ENCODE measurements at places on chromosomes 5 and 9.

GRCh38 chr9:126667190-126668055, 53.7 kb downstream of the LMX1B start:
- no peak for DNase-seq

DNA sequence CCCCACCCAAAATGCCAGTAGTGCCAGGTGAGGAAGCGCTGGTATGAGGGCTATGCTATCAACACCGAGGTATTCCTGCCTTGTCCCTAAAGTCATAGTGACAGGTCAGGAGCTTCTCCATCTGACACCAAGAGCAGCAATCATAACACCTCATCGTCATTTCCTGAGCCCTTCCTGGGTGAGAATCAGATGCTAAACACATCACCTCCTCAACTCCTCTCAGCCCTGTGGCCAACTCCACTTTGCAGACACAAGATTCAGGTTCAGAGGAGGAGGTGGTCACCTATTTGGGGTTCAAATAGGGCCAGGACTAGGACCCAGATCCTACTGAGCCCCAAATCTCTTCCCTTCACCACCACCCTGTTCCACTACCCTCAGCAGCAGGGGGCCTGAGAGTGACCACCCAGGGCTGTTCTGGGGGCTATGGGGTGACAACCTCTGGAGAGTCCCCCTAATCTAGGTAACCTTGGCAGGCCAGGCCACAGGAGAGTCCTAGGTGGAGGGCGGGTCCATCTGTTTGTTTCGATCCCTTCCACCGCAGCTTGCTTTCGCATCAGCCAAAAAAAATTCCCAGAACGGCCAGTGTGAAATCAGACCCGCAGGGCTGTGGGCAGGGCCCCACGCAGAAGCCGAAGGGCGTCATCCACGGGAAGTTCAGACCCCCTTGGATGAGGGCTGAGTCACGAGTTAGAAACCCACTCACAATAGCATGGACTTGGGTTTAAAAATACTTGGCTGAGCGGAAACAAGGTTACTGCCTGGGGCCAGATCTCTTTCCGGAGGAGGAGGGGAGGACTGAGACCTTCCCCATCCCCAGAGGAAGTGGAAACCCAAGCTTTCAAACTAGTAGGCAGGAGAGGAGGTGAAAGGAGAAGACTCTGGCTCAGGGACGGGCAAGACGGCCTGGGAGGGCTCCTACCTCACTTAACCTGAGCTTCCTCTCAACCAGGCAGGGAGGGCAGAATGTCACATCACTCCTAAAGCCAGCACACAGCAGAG, 8.7 kb downstream of the STK10 start:
- peak; percentile 44 for DNase-seq

DNA sequence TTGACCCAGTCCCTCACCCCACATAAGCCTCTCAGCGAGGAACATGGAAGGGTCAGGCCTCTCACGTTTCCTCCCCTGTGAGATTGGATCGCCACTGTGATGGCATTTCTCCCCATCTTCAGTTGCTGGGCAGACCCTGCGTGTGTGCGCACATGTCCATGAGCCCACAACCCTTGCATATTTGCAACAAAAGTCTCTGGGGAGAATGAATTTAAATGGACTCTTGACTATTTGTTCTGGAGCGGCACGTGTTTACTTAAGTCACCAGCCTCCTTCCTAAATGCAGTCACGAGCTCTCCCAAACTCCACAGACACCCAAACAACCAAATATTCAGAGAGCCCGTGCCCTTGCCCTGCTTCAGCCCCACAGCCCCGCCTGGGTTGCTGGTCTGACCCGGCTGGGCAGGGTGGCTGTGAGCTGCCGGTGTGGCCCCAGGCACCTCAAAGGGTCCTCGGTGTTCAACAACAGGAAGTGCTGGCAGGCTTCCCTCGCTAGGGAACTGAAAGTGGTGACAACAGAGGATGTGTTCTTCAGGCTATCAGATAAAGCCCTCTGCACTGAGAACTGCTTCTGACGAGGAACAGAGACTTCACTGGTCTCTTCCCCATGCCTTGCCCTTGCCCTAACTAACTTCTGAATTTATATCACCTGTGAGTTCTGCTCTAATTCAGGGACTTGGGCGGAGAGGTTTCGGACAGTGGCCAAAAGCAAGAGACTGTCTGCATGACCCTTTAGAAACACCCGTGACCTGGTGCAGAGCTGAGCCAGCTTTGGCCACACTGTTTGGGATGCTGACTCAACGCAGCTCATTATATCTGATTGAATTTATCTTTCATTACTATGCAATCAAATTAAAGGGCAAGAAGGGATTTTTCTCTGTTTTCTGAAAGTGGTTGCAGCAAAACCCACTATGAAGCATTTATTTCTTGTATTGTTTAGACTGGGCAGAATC, 19.2 kb upstream of the CD180 start:
- peak; percentile 75 for DNase-seq

GRCh38 chr5:142869886-142870285, 99.7 kb downstream of the ARHGAP26 start:
- DNase-seq, result no peak

DNA sequence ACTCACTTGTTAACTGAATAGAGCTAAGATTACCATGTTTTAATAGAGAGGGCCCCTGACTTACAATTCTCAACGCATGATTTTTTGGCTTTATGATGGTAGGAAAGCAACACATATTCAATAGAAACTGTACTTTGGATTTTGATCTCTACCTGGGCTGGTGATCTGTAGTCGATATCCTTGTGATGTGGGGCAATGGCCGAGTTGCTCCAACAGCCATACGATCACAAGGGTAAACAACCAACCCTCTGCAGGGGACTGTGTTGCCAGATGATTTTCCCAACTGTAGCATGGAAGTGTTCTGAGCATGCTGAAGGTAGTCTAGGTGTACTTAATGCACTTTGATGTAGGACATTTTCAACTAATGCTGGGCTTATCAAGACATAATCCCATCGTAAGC, 36.5 kb downstream of the NSUN2 start:
- DNase-seq, result no peak

GRCh38 chr5:67453111-67453905, 256.7 kb upstream of the CD180 start:
- no peak for DNase-seq

DNA sequence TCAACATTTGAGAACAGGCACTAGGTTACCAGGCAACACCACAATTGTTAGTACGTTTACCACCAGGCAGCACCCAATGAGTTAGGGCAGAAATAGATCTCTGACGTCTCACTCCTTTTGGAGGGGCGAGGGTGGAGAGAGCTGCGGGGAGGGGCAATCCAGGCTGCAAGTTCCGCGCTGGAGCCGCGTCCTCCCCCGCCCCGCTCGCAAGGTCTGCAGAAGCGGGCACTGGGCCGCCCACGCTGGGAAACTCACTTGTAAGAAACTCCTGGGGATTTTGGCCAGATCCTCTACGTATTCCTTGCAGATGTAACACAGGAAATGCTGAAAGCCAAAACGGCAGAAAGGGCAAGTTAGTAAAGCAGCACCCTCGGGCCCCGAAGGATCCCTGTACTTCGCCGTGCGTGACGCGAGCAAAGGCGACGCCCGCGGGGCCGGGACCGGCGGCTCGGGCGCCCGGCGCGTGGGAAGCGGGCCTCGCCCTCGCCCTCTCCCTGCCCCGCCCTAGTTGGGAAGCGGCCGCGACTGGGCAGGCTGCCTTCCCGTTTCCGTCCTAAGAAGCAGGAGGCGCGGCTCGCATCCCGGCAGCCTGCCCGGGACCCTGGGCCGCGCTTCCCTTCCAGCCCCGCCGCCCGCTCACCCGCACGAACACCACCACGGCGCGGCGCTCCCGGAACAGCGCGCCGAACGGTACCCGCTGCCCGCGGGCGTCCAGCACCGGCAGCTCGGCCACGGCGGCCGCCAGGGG, 493 bp downstream of the PRXL2C start:
- peak; percentile 62 for DNase-seq

GRCh38 chr5:74767579-74767913, 497 bp downstream of the NSA2 start:
- DNase-seq, result no peak

GRCh38 chr9:124818431-124819281, 34.6 kb upstream of the WDR38 start:
- no peak for DNase-seq

- DNase-seq, result no peak
These were observed 54.5 kb upstream of the GARNL3 start for GRCh38 chr9:127209948-127210640.

GRCh38 chr9:82969291-82969690, 93.7 kb downstream of the RASEF start:
- DNase-seq, result no peak

- DNase-seq, result no peak
These were observed 213.3 kb downstream of the DNAH5 start for GRCh38 chr5:13731121-13731628.

DNA sequence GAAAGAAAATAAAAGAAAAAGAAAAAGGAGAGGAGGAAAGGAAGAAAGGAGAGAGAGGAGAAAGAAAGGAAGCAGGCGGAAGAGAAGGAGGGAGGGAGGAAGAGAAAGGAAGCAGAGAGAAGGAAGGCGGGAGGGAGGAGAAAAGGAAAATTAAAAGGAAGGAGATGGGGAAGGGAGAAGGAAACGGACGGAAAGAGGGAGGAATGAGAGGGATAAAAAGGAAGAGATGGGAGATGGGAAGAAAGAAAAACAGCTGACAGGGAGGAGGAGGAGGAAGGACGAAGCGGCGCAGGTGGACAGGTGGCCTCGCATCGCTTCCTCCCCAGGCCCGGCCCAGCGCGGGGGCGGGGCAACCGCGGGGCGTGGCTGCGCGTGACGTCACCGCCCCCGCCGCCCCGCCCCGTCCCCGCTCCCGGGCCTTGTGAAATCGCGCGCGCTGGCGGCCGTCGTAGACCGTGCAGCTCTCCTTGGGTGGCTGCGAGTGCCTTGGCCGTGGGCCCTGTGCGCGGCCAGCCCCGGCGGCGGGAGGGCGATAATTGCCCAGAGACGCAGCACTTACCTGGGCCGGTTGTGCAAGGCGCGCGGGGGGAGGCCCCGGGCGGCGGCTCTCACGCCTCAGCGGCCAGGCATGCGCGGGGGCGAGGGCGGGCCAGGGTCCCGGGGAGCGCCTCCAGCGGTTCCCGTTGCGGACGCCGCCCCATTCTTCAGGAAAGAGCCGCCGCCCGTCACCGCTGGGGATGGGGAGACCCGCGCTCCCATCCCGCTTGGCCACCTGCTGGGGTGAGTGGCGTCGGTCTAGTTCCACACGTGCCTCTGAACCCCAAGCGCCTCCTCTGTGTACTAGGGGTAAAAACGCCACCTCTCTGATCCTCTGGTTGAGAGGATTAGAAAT, 49.6 kb upstream of the FOXE1 start:
- peak; percentile 66 for DNase-seq

GRCh38 chr5:67748165-67748690, 467.3 kb upstream of the PIK3R1 start:
- no peak for DNase-seq

DNA sequence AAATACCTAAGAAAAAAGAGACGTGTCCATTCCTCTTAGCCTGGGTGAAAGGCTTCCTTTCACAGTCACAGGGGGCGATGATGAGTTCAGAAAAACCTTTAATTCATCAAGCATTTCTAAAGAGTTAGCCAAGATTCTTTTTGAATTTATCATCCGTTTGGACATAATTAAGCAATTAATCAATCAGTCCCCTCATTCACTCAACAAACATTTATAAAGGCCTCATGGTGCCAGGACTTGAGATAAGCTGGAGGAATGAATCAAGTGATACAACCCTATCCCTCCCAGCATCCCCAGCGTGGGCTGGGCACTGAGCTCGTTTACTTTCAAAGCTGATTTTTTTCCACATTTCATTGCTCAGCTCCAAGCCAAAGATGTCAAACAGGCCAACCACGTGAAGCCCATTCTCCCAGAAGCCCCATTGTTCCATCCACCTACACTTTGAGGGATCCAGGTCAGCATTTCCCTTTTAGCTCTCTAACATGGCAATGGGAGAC, 140.5 kb downstream of the SLIT3 start:
- DNase-seq, result no peak

DNA sequence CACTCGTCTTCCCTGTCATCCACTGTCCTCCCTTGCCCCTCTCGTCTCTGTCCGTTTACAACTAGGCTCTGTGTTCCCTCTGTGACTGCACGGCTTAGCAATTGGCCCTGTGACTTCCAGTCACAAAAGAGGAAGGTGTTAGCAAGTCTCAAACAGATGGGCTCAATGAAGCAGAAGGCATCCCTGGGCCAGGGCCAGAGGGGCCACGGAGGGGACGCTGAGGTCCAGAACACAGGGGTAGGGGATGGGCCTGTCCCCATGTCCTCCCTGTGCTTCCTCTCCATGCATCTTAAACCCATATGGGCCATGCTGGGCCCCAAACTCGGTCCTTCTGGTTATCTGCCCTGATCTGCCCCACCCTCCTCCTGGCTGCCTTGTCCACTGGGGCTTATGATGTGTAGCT, at the start of gene CD72:
Gene CD72, minus strand, starts transcription at position 89 of the 403 bp plus-strand sequence. CDS start 110 bp downstream, outside the sequence.
- no peak for DNase-seq

GRCh38 chr9:99253772-99254431, 31.8 kb downstream of the SEC61B start:
- DNase-seq, result peak; percentile 71

- no peak for DNase-seq
These were observed 249.5 kb downstream of the TMEM167A start for GRCh38 chr5:82827651-82828050.

- DNase-seq, result no peak
These were observed 35.4 kb downstream of the RIGI start for GRCh38 chr9:32490601-32491000.

- DNase-seq, result no peak
These were observed 26.4 kb downstream of the TNPO1 start for GRCh38 chr5:72842816-72843215.

DNA sequence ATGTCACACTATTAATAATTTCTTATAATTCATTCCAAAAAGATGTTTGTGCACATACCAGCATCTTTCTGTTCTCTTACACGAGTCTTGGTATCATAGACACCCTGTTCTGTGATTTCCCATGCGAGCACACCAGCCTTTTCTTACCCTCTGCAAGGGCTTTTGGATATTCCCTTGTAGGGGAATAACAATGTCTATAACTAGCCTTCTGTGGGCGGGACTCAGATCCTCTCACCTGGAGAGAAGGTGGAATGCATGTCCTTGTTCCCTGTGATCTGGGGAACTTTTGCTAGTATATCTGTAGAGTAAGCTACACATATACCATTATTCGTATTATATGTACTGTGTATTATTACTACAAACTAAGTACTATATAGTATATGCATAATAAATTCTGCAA, 44.8 kb downstream of the EHMT1 start:
- no peak for DNase-seq

Data from activated T-helper 2 cell treated with anti-CD3 and anti-CD28 coated beads, Interferon-gamma antibody, Interleukin-2, Interleukin-4, amounts not matched to agents 10 μg/mL and 5 μg/mL and 100 μg/mL, durations not matched to agents 14 hours and 24 hours and 36 hours (primary cell).